CD4-positive, alpha-beta T cell treated with Interleukin-12 subunit alpha and Interleukin-12 subunit beta, for 1 hour (primary cell): ENCODE measurements at places on chromosomes 12 and 14.
A peak's percentile ranks its signal among the peaks of the same experiment; 100 is the strongest.

DNA sequence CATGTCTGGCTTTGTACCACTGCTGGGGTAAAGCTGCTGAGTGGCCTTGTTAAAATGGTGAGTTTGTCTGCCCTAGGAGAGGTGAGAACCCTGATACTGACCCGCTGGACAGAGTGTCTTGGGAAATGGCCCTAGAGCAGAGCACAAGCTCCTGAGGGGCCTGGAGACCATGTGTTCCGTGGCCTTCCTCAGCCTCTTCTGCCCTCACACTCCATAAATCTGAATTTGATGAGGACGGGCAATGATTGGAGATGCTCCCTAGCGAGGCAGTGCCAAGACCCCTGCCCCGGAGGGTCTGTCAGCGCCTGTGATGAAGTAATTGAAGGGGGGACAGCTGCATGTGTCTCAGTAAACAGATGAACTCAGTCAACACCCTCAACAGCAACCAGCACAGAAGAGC, 54.1 kb downstream of the KCNA5 start:
- no peak for DNase-seq

GRCh38 chr14:50607761-50608160, 47.8 kb downstream of the ATL1 start:
- DNase-seq = no peak

- DNase-seq = peak; percentile 46
These were observed 736 bp upstream of the PHLDA1 start for GRCh38 chr12:76032043-76032981.

DNA sequence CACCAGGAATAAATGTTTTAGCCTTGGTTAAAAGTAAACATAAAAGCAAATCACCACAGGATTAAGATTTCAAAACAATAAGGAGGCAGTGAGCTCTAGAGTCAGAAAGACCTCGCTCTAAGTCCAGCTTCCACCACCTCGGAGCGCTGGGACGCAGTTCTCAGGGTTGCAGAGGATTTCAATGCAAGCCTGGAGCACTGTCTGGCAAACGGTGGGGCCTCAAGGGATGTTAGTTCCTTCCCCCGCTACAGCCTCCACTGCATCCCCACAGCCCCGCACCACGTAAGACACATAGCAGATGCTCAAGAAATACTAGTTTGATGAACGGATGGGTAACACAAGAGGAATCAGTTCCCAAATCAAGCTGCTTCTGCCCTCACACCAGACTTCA, 39.3 kb upstream of the TMCC3 start:
- DNase-seq = no peak

DNA sequence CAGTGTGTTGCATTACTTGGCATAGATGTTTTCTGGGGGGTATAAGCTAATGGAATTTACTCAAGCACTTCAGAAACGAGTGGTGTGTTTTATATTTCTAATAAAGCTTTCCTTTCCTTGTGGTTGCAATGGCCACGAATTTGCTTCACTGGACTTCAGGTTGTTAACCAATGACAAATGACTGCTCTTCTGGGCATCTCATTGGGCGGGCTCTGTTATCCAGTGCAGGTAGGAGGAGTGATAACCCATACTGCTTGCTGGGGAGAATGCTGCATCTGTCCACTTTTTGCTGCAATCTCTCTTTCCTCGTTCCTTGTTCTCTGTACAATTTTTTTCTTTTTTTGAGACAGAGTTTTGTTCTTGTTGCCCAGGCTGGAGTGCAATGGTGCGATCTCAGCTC, 80.0 kb upstream of the RPH3A start:
- no peak for DNase-seq

DNA sequence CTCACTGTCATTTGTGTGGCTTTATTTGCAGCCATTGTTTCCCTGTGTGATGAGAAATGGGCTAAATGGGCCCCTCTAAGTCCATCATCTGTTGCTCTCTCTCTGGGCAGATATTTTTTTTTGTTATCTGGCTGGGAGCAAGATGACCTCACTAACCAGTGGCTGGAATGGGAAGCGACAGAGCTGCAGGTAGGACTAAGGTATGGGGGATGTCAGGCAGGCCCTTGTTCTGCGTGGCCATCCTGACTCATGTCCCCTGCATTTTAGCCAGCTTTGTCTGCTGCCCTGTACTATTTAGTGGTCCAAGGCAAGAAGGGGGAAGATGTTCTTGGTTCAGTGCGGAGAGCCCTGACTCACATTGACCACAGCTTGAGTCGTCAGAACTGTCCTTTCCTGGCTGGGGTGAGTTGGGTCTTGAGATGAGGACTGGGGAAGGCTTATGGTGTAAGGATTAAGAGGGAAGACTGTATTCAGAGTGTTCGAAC, 1.3 kb downstream of the MARS1 start:
- no peak for DNase-seq

DNA sequence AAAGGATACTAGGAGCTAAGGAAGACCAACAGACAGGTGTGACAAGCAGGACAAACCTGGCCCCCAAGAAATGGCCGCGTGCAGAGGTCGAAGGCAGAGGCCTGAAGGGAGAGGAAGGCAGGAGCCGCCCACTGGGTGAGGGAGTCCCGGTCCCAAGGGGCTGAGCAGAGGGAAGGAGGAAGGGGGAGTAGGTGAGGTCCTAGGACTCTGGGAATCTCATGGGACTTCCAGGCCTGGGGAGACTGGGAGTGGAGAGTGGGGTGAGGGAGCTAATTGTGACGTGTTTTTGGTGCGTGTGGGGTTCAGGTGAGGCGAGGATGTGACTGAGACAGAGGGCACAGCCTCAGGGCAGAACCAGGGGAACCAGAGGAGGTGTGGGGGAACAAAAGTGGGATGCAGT, 11.7 kb upstream of the FLVCR2 start:
- no peak for DNase-seq

GRCh38 chr14:72057701-72058285, 125.6 kb downstream of the RGS6 start:
- no peak for DNase-seq

DNA sequence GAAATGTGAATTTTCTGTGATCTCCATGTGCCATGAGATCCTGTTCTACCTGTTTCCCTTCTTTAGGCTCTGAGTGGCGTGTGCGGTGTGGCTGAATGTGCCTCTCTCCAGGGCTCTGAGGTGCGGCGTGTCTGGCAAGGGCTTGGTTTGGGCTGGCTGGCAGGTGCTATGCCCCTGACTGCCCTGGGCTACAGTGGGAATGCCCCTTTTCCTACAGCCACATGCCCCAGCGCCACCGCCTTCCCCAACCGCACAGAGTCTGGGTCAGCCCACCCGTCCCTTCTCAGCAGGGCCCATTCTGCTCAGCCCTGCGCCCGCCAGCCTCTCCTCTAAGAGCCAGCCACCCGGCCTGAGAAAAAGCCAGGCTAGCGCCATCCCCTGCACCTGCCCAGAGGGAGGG, 24.7 kb downstream of the BTBD6 start:
- no peak for DNase-seq

DNA sequence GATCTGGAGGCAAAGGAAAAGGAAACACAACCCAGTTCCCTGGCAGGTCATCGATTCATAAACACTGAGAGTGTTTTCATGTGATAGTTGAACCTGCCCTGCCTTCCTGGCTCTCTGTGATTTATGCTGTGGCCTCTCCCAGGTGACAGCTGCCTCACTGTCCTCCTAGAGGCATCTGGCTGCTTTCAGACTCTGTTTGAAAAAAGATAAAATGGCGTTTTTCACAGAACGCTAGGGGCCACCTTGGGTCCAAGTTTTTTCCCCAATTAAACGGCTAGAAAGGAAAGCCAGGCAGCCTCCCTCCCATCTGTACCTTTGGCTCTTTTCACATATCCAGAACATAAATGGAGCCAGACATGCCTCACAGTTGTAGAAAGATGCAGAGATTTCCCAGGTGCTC, 252.6 kb upstream of the CCDC196 start:
- DNase-seq = no peak

- DNase-seq = no peak
These were observed 1.0 kb upstream of the NYNRIN start for GRCh38 chr14:24397639-24398292.

DNA sequence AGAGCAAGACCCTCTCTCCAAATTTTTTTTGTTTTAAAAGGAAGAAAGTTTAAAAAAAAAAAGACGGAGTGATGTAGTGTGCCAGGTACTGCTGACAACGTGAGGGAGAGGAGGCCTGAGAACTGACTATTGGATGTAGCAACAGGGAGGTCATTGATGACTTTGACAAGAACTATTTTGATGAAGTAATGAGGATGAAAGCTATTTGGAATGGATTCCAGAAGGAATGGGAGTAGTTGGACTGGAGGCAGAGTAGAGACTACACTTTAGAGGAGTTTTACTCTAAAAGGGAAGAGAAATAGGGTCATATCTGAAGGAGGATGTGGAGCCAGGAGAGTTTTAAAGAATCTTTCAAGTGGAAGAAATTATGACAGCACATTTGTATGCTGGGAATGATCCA, 27.8 kb upstream of the SLC38A2 start:
- no peak for DNase-seq
